ENCODE measurements at places on chromosomes 7 and 10.

GRCh38 chr7:5234852-5235831, 45.1 kb downstream of the WIPI2 start:
- DNase-seq: no peak

GRCh38 chr7:91162436-91162835, 101.8 kb upstream of the FZD1 start:
- no peak for DNase-seq

- no peak for DNase-seq
These were observed 370.2 kb downstream of the ARL4A start for GRCh38 chr7:13057462-13058200.

DNA sequence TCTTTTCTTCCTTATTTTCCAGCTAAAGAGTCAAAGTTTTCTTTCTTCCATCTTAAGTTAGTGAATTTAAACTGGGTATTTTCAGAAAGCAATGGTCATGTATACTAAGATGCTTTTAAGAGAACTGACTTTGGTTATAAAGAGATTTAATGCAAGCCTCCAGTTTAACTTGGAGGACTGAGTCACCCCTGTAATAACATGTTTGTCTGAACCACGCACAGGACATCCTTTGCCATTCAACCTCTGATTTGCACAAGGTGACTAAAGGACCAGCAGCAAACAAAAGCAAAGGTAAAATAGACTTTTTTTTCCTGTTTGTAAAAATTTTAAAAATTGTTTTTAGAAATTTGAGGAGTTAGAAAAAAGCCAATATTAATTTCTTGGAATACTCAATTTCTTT, 2.9 kb downstream of the HYAL4 start:
- DNase-seq: no peak

DNA sequence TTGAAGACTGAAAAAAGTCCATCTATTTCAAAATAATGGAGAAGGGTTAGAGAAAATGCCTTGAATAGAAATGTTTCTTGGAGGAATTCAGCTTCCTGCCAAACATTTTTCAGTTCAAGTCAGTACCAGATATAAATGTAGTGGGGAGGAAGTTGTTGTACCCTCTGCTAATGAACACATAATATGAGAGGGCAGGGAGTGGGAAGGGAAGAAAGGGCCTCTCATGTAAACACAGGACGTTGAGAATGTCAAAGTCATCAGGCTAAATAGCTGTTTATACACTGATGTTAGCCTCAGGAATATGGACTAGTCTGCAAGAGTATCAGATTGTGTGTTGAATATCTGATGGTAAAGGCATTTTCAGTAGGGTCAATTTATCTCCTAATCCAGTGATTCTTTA, 37.0 kb downstream of the GPR37 start:
- no peak for DNase-seq

All from effector memory CD8-positive, alpha-beta T cell (primary cell).